CD4-positive, alpha-beta memory T cell (primary cell): ENCODE measurements at places on chromosomes 12 and 14.

GRCh38 chr14:104885031-104885972 lies 20.2 kb downstream of the CEP170B start:
- DNase-seq = peak; percentile 21

DNA sequence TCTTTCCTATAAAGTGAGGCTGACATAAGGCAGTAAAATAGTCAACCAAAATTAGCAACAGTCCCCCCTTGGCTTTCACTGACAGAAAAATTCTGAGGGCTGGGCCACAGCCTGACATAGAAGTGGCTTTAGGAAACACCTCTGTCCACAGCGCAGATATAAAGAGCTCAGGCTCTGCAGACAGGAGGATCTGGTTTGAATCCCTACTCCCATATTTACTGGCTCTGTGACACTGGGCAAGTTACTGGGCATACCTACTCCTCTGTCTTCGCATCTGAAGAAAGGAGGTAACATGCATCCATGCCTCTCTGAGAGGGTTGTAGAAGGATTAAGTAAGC lies 95.3 kb downstream of the STXBP6 start:
- DNase-seq = no peak

DNA sequence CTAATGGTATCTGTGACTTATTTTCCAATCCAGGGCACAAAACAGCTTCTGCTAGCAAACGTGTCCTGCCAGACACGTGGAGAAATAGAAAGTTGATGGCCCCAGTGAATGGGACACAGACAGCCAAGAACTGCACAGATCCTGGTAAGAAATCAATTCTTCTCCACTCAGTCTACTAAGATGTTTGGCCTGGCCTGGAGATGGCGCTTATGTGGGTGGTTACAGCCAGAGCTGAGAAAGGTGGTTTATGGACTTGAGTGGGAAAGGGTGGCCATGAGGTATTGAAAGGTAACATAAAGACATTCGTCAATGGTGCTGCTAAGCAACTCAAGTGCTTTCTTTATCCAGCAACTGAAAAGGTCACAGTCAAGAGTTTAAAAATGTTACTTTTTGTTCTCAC lies 2.9 kb downstream of the SLC24A4 start:
- DNase-seq = no peak

- DNase-seq = no peak
These were observed 54.8 kb downstream of the PPFIBP1 start for GRCh38 chr12:27578689-27579372.

DNA sequence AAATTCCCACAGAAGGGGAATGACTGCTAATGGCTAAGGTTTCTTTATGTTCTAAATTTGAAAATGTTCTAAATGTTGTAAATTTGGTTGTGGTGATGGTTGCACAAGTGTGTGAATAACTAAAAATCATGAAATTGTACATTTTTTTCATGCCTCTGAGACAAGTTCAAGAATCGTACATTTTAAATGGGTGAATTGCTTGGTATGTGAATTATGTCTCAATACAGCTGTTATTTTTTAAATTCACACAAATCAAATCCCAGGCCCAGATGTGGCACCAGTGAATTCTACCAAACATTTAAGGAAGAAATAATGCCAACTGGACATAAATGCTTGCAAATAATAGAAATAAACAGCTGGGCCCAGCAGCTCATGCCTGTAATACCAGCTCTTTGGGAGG lies 28.6 kb upstream of the RND1 start:
- DNase-seq = no peak

DNA sequence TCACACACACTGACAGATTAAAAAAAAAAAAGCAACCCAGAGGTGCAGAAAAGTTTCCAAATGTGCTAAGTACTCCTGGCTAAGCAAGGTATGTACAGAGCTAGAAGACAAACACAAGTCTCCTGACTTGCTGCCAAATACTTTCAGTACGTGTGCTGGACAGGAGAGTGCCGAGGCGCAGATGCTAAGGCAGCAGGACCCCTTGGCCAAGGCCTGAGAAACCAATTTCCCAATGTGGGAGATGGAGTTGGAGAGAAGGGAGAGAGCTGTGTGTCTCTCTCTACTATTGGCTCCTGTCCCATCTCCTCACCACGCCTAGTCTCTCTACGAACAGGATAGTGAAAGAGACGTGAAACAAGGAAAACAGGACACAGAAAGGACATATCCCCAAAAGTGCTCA lies 5.3 kb downstream of the SPRYD3 start:
- no peak for DNase-seq

- DNase-seq = peak; percentile 56
These were observed 27.5 kb downstream of the TCHP start for GRCh38 chr12:109927622-109928021.

GRCh38 chr12:45762185-45763110 lies 32.9 kb downstream of the ARID2 start:
- DNase-seq = no peak

GRCh38 chr12:105658389-105658788 lies 327.9 kb downstream of the C12orf75 start:
- DNase-seq = no peak

DNA sequence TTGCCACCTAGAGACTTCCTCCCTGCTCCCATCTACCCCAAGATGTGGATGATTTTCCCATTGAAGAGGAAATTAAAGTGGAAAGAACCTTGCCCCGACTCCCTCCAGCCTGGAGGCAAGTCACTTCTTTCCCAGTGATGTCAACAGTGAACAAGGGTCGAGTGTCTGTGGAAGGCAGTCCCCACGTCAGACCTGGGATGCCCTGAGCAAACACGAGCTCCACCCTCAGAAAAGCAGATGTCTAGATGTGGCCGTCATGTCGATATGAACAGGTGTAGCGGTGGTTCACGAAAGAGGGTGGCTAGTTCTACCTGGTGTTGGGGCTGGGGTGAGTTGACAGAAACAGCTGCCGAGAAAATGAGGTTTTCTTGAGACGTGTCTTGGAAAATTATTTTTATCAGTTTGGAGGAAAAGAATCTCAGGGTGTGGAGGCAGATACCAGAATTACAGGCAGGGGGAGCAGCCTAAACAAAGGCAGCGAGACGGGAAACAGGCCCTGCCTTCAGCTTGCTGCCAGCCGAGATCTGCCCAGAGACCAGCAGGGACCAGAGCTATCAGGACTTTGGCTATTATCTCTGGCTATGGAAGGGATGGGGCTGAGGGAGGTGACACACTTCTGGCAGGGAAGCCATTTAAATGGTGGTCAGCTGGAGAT lies 25.9 kb downstream of the SYNDIG1L start:
- DNase-seq = no peak
